ENCODE measurements at places on chromosomes 3 and 15. TPM values are rescaled to one million over a fixed set of nuclear protein-coding genes. Genes with fewer than 3 reads are reported as not detected.

GRCh38 chr15:53351373-53351772, 408.1 kb downstream of the WDR72 start:
- DNase-seq: no peak
- no peaks in the 10 kb centered on the region for H3K27me3 ChIP-seq
- H3K36me3 ChIP-seq: no peaks in the 10 kb centered on the region
- no peak overlapping the region for H3K4me3 ChIP-seq

GRCh38 chr15:64099379-64099778, 3.6 kb downstream of the SNX1 start:
- no peak for DNase-seq
- no peaks in the 10 kb centered on the region for H3K36me3 ChIP-seq
- peaks cover 45% of the 10 kb centered on the region for H3K4me1 ChIP-seq
- H3K27ac ChIP-seq: no peak overlapping the region
- no peak overlapping the region for H3K4me3 ChIP-seq
- no peaks in the 10 kb centered on the region for H3K27me3 ChIP-seq

- no peaks in the 10 kb centered on the region for H3K4me1 ChIP-seq
- no peak overlapping the region for H3K4me3 ChIP-seq
- no peak overlapping the region for H3K27ac ChIP-seq
- no peaks in the 10 kb centered on the region for H3K27me3 ChIP-seq
Observed at GRCh38 chr15:80324545-80325080, 72.6 kb upstream of the CTXND1 start.

- H3K4me3 ChIP-seq: no peak overlapping the region
- H3K27ac ChIP-seq: no peak overlapping the region
- H3K36me3 ChIP-seq: no peaks in the 10 kb centered on the region
- DNase-seq: no peak
Observed at GRCh38 chr3:186208296-186208989, 99.6 kb upstream of the ETV5 start.

GRCh38 chr15:34721802-34722438, 32.9 kb downstream of the GJD2 start:
- H3K27me3 ChIP-seq: no peaks in the 10 kb centered on the region
- no peak for DNase-seq
- H3K27ac ChIP-seq: no peak overlapping the region
- H3K4me3 ChIP-seq: no peak overlapping the region
- no peaks in the 10 kb centered on the region for H3K4me1 ChIP-seq

GRCh38 chr15:42363942-42364341, 4.6 kb downstream of the CAPN3 start:
- H3K36me3 ChIP-seq: no peaks in the 10 kb centered on the region
- no peak for DNase-seq
- no peak overlapping the region for H3K27ac ChIP-seq

GRCh38 chr3:6806991-6807390, 53.9 kb upstream of the GRM7 start:
- DNase-seq: no peak
- H3K27me3 ChIP-seq: no peaks in the 10 kb centered on the region
- H3K4me3 ChIP-seq: no peak overlapping the region
- H3K27ac ChIP-seq: no peak overlapping the region
- no peaks in the 10 kb centered on the region for H3K4me1 ChIP-seq
- H3K36me3 ChIP-seq: no peaks in the 10 kb centered on the region

DNA sequence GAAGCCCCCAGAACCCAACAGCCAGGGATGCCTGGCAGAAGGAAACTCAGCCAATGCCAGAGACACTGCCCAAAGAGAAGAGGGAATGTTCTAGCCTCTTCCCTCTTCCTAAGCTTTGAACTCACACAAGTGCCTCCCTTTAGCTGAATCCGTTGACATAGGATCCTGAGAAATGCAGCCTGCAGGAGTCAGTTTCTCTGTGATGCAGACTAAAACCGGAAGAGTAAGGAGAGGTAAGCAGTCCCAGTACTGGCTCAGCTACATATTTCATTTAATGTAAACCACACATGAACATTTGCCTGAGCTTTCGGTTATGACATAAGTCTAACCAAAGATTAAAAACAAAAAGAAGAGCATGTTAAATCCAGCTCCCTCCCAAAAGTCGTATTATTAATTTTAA, 768.7 kb downstream of the TBL1XR1 start:
- no peak for DNase-seq
- H3K4me1 ChIP-seq: no peaks in the 10 kb centered on the region
- no peaks in the 10 kb centered on the region for H3K27me3 ChIP-seq
- H3K27ac ChIP-seq: no peak overlapping the region
- no peaks in the 10 kb centered on the region for H3K36me3 ChIP-seq

- no peaks in the 10 kb centered on the region for H3K36me3 ChIP-seq
- H3K4me3 ChIP-seq: no peak overlapping the region
- no peaks in the 10 kb centered on the region for H3K4me1 ChIP-seq
- no peaks in the 10 kb centered on the region for H3K27me3 ChIP-seq
Observed at GRCh38 chr15:95068701-95069521, 837.5 kb downstream of the MCTP2 start.

SHQ1 gene
- total RNA-seq: 36.0 TPM

PP2D1 gene
- total RNA-seq: not detected

RAP2B gene
- 18.3 TPM for total RNA-seq
